CD4-positive, CD25-positive, alpha-beta regulatory T cell (primary cell): ENCODE measurements at places on chromosomes 1 and 21. TPM values are rescaled to one million over a fixed set of nuclear protein-coding genes. Genes with fewer than 3 reads are reported as not detected.

The KISS1 gene
- total RNA-seq: 0.59 TPM

The SLC25A34 gene
- 1.8 TPM for total RNA-seq

The APOBEC4 gene
- total RNA-seq: not detected

The DTL gene
- 4.7 TPM for total RNA-seq

The RGS1 gene
- total RNA-seq: 2,600 TPM

The FCER1G gene
- total RNA-seq: 2.9 TPM

The MIGA1 gene
- total RNA-seq: 15.3 TPM

The EEIG2 gene
- total RNA-seq: 14.3 TPM

The PPFIA4 gene
- 0.96 TPM for total RNA-seq

The CD46 gene
- 123 TPM for total RNA-seq

The MNDA gene
- total RNA-seq: not detected

The GRHL3 gene
- not detected for total RNA-seq

DNA sequence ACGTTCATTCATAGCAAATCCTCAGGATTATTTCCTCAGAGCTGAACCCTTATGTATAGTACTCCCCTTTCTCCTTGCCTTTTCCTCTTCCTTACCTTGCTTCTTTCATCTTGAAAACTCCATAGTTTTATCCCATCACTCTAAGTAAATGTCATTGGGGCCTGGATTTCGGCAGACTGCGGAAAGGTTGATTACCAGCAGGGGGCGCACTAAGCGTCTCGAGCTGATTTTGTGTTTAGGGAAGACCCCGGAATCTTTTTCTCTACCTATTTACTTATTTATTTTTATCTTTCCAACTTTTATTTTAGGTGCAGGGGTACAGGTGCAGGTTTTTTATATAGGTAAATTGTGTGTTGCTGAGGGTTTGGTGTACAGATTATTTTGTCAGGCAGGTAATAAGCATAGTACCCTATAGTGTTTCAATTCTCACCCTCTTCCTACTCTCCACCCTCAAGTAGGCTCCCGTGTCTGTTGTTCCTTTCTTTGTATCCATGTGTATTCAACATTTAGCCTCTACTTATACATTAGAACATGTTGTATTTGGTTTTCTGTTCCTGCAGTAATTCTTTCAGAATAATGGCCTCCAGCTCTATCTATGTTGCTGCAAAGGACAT is 11.4 kb upstream of the MTARC1 start:
- no peak for DNase-seq
- no peak overlapping the region for H3K27ac ChIP-seq
- no peaks in the 10 kb centered on the region for H3K36me3 ChIP-seq
- no peak overlapping the region for H3K4me3 ChIP-seq
- no peaks in the 10 kb centered on the region for H3K27me3 ChIP-seq

DNA sequence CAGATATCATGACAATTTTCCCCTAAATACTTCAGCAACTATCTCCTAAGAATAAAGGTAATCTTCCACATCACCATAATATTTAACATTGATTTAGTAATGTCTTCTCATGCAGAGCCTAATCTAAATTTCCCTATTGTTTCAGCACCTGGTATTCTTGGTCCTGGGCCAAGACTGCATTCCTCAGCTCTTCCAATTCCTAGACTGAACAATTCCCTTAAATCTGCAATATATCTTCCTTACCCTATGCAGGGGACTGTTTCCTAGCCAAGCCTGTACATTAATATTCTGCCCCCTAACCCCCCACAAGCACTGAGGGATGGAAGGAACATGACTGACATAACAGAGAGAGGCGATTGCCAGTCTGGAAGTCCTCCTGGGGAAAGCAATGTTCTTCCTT is 28.7 kb upstream of the DISP1 start:
- DNase-seq: no peak
- H3K4me3 ChIP-seq: no peak overlapping the region
- no peaks in the 10 kb centered on the region for H3K4me1 ChIP-seq
- H3K36me3 ChIP-seq: no peaks in the 10 kb centered on the region
- no peak overlapping the region for H3K27ac ChIP-seq

GRCh38 chr1:62180639-62181038 is 14.0 kb upstream of the L1TD1 start:
- H3K4me3 ChIP-seq: no peak overlapping the region
- DNase-seq: no peak
- H3K27ac ChIP-seq: no peak overlapping the region
- no peaks in the 10 kb centered on the region for H3K4me1 ChIP-seq
- no peaks in the 10 kb centered on the region for H3K27me3 ChIP-seq

GRCh38 chr1:178781533-178782330 is 56.7 kb downstream of the RALGPS2 start:
- no peak overlapping the region for H3K4me3 ChIP-seq
- H3K27ac ChIP-seq: no peak overlapping the region
- no peaks in the 10 kb centered on the region for H3K36me3 ChIP-seq
- H3K27me3 ChIP-seq: peaks cover 2% of the 10 kb centered on the region
- no peak for DNase-seq

- no peak overlapping the region for H3K4me3 ChIP-seq
- no peaks in the 10 kb centered on the region for H3K36me3 ChIP-seq
- no peaks in the 10 kb centered on the region for H3K4me1 ChIP-seq
- no peak overlapping the region for H3K27ac ChIP-seq
- H3K27me3 ChIP-seq: no peaks in the 10 kb centered on the region
- DNase-seq: no peak
Measured at GRCh38 chr1:218718206-218718605, 373.1 kb downstream of the TGFB2 start.

- no peak overlapping the region for H3K4me3 ChIP-seq
- H3K27me3 ChIP-seq: no peaks in the 10 kb centered on the region
- H3K27ac ChIP-seq: no peak overlapping the region
- no peaks in the 10 kb centered on the region for H3K36me3 ChIP-seq
Measured at GRCh38 chr1:204134103-204134502, 17.7 kb downstream of the ETNK2 start.

DNA sequence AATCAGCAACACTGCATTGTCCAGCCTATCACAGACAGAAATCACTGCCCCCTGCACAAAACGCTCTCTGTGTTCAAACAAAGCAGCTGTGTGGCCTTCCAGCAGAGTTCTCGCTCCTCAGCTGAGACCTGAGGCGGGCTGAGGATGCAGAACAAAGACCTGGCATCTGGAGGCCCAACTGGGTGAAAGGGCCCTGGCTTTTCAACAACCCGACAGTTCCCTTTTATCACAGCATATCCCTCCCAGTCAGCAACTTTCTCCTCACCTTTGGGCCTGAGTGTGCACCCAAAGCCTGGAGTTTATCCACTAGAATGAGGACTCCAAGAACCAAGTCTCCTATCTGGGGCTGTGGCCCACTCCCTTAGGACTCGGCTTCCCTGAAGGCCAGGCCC is 42.6 kb upstream of the A3GALT2 start:
- no peak overlapping the region for H3K4me3 ChIP-seq
- H3K4me1 ChIP-seq: no peaks in the 10 kb centered on the region
- no peak overlapping the region for H3K27ac ChIP-seq
- no peak for DNase-seq
- H3K36me3 ChIP-seq: no peaks in the 10 kb centered on the region
- H3K27me3 ChIP-seq: no peaks in the 10 kb centered on the region

- H3K27ac ChIP-seq: no peak overlapping the region
- no peak overlapping the region for H3K4me3 ChIP-seq
- DNase-seq: no peak
- H3K36me3 ChIP-seq: no peaks in the 10 kb centered on the region
- no peaks in the 10 kb centered on the region for H3K4me1 ChIP-seq
Measured at GRCh38 chr1:175482071-175482451, 261.3 kb downstream of the TNR start.

DNA sequence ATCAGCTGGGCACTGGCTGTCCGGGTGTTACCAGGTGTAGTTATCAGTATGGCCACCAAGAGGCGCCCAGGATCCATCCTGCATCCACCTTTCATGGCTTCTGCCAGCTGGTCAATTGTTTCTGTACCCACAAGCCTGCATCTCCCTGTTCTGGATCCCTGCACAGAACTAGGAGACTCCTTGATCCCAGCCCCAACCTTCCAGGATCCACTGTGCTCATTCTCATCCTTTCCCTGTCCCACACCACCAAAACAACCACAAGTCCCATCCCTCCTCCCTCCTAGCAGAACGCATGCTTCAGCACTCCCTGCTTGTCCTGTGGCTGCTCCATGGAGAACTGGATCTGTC is 27.2 kb upstream of the FOXE3 start:
- DNase-seq: peak; percentile 13
- no peak overlapping the region for H3K4me3 ChIP-seq
- H3K4me1 ChIP-seq: no peaks in the 10 kb centered on the region
- no peak overlapping the region for H3K27ac ChIP-seq

DNA sequence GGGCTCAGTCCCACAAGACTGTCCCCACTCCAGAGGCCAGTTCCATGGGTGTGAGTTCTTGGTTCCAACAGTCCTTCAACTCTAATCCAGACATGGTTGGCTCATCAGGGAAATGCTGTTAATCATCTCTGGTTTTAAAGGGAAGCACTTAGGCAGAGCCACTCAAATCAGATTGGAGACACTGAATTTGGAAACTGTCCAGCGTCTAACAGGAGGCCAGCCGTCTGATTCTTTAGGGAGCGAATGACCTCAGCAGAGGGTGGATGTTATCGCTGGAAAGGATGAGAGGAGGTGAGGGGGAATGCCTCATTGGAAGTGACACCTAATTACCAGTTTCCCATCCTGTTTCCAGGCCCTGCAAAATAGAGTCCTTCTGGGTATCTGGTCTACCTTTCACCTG is 22.8 kb upstream of the LRRC38 start:
- no peak overlapping the region for H3K4me3 ChIP-seq
- DNase-seq: no peak
- H3K27ac ChIP-seq: no peak overlapping the region
- no peaks in the 10 kb centered on the region for H3K36me3 ChIP-seq

GRCh38 chr1:199073166-199073565 is 434.3 kb downstream of the PTPRC start:
- H3K4me1 ChIP-seq: no peaks in the 10 kb centered on the region
- DNase-seq: no peak
- H3K27ac ChIP-seq: no peak overlapping the region
- H3K36me3 ChIP-seq: no peaks in the 10 kb centered on the region

GRCh38 chr1:93652323-93652949 is 29.2 kb downstream of the BCAR3 start:
- H3K36me3 ChIP-seq: no peaks in the 10 kb centered on the region
- DNase-seq: no peak
- H3K27me3 ChIP-seq: no peaks in the 10 kb centered on the region
- H3K27ac ChIP-seq: no peak overlapping the region

DNA sequence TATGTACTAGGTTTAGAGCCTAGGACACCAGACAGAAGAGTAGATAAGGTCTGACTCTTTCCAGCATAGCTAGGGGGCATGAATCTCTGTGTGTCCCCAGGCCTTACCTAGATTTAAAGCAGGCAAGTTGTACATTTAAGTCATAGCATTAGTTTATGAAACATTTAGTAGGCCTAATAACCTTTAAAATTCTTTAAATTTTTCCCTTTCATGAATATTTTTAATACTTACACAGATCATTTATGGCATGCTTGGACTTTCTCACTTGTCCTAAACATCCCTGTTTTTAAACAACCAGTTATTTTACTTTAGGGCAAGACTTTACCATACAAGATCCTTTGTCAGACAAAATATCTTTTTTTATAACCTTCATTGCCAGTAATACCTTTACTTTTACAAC is 258.4 kb upstream of the ZRANB2 start:
- H3K4me3 ChIP-seq: no peak overlapping the region
- no peaks in the 10 kb centered on the region for H3K36me3 ChIP-seq
- H3K27me3 ChIP-seq: no peaks in the 10 kb centered on the region
- no peak for DNase-seq

DNA sequence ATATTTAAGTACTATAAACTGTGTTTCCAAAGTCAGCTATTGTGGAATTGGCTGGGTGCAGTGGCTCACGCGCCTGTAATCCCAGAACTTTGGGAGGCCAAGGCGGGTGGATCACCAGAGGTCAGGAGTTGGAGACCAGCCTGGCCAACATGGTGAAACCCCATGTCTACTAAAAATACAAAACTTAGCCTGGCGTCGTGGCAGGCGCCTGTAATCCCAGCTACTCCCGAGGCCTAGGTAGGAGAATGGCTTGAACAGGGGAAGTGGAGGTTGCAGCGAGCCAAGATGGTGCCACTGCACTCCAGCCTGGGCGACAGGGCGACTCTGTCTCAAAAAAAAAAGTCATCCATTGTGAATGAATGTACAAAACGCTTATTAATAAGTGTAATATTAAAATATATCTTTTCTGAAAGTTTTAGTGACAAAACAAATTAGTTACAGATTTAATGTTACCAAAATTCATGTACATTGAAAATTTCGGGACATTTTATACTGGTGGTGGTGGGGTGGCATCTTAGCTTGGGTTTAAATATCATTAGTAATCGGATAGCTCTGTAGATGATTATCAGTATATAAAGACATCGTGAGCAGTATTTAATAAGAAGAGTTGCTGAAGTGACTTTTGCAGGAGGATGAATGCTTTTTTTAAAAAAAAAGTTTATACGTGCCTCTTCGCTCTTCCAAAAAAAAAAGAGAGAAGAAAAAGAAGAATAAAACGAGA is 503 bp upstream of the SRSF11 start:
- peak overlapping the region; percentile 86 for H3K4me3 ChIP-seq
- no peaks in the 10 kb centered on the region for H3K27me3 ChIP-seq
- H3K4me1 ChIP-seq: peaks cover 39% of the 10 kb centered on the region
- peak overlapping the region; percentile 97 for H3K27ac ChIP-seq
- DNase-seq: no peak

- H3K4me3 ChIP-seq: no peak overlapping the region
- DNase-seq: no peak
- no peaks in the 10 kb centered on the region for H3K4me1 ChIP-seq
- no peaks in the 10 kb centered on the region for H3K27me3 ChIP-seq
- no peak overlapping the region for H3K27ac ChIP-seq
- H3K36me3 ChIP-seq: no peaks in the 10 kb centered on the region
Measured at GRCh38 chr1:209304166-209304565, 279.3 kb upstream of the CAMK1G start.

GRCh38 chr1:198519639-198520501 is 20.6 kb downstream of the ATP6V1G3 start:
- no peaks in the 10 kb centered on the region for H3K27me3 ChIP-seq
- peak overlapping the region; percentile 71 for H3K4me3 ChIP-seq
- no peak for DNase-seq
- peak overlapping the region; percentile 77 for H3K27ac ChIP-seq

DNA sequence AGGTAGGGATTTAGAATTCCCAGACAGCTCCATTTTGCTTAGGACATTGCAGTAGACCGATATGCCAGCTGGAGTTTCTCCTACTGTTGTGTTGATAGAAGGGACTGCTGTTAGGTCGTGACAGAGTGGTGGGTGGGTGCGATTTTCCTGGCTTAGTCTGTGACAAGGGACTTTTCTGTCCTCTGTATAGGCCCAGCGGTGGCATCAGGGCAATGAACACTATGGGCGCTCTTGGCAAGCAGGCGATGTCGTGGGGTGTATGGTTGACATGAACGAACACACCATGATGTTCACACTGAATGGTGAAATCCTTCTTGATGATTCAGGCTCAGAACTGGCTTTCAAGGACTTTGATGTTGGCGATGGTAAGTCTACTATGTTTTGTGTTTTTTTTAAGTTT is 321.8 kb downstream of the ZP4 start:
- H3K4me3 ChIP-seq: no peak overlapping the region
- H3K27me3 ChIP-seq: no peaks in the 10 kb centered on the region
- no peaks in the 10 kb centered on the region for H3K36me3 ChIP-seq
- no peak overlapping the region for H3K27ac ChIP-seq

GRCh38 chr21:34974162-34974981 is 74.7 kb downstream of the RUNX1 start:
- H3K4me3 ChIP-seq: peak overlapping the region; percentile 69
- DNase-seq: peak; percentile 77
- peaks cover 62% of the 10 kb centered on the region for H3K4me1 ChIP-seq
- H3K36me3 ChIP-seq: peaks cover 4% of the 10 kb centered on the region
- H3K27ac ChIP-seq: peak overlapping the region; percentile 72

GRCh38 chr1:11594222-11594621 is 60.0 kb downstream of the FBXO2 start:
- H3K27ac ChIP-seq: no peak overlapping the region
- H3K36me3 ChIP-seq: no peaks in the 10 kb centered on the region
- no peak for DNase-seq
- no peaks in the 10 kb centered on the region for H3K27me3 ChIP-seq
- H3K4me3 ChIP-seq: no peak overlapping the region
